Hematopoietic multipotent progenitor cell (in vitro differentiated cells): ENCODE measurements at places on chromosomes 13 and 19. TPM values are rescaled to one million over a fixed set of nuclear protein-coding genes. Genes with fewer than 3 reads are reported as not detected.

- no peak for DNase-seq
These were observed 16.9 kb downstream of the IZUMO4 start for GRCh38 chr19:2113439-2114211.

- DNase-seq: no peak
These were observed 810.2 kb downstream of the UQCRFS1 start for GRCh38 chr19:28402701-28403290.

GRCh38 chr13:108968566-108968965, 339.2 kb downstream of the MYO16 start:
- DNase-seq: no peak

GRCh38 chr19:46710687-46711086, 6.2 kb downstream of the PRKD2 start:
- no peak for DNase-seq

GRCh38 chr13:96460609-96461008, 370.7 kb downstream of the HS6ST3 start:
- DNase-seq: no peak

The TEAD2 gene
- total RNA-seq: 0.27 TPM

The CYP4F11 gene
- total RNA-seq: 0.27 TPM
